ENCODE measurements at places on chromosomes 5 and 9.

- no peak for DNase-seq
Observed at GRCh38 chr9:126666155-126666803, 52.6 kb downstream of the LMX1B start.

- no peak for DNase-seq
Observed at GRCh38 chr5:54306893-54307292, 3.5 kb downstream of the ARL15 start.

DNA sequence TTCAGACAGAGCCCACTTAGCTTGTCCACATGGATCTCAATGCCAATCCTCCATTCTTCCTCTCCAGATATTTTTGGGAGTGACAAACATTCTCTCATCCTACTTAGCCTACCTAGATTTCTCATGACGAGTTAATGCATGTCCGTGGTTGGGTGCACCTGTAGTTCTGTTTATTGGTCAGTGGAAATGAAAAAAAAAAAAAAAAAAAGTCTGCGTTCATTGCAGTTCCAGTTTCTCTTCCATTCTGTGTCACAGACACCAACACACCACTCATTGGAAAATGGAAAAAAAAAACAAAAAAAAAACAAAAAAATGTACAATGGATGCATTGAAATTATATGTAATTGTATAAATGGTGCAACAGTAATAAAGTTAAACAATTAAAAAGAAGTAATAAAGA, 59.0 kb downstream of the BASP1 start:
- no peak for DNase-seq

- DNase-seq: no peak
Observed at GRCh38 chr5:10626473-10627013, 62.7 kb downstream of the ANKRD33B start.

DNA sequence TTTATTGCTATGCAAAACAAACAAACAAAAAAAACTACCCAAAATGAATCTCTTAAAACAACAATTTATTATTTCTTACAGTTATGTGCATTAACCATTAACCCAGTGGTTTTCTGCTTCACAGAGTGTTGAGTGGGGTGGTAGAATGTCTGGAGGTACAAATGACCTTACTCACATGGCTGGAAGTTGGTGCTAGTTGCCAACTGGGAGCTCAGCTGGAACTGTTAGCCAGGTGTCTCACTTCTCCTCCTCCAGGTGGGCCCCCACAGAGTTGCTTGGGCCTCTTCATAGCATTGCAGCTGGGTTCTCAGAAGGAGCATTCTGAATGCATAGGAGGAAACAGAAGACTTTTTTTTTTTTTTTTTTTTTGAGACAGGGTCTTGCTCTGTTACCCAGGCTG, 10.5 kb upstream of the B4GALT1 start:
- DNase-seq: peak; percentile 21

GRCh38 chr9:120387257-120388002, 192.5 kb downstream of the CDK5RAP2 start:
- DNase-seq: no peak

DNA sequence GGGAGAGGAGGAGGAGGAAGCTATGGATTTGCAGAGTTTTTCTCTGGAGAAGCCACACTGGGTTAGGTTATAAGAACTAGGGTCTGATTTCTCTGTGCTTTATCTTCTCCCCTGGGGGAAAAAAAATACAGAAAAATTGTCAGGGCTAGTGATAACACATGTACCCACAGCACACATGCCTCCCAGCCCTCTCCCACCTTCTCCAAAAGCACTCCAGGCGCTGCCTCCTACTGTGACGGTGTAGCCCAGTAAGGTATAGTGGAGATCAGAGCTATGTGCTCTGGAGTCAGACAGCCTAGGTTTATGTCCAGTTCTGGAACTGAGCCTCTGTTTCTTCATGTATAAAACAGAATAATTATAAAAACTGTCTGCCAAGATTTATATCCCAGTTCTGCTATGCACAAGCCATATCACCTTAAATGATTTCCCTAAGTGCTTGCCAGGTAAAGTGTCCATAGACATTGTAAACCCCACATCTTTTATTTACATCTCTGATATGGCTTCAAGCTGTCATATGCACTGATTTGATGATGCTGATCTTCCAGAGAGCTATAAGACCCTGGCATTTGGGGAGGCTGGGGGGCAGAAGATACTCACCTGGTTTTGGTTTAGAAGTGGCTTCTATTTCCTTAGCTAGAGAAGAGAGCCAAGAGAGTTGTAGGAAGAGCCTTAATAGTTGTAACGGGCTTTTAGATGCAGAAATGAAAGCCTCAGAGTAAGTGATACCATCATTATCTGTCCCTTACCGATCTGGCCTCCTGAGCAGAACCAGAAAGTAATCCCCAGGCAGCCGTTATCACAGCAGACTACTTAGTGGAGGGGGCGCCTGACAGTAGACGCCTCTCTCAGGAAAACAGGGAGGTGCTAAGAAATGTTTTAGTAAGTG, 7.6 kb downstream of the SLC1A3 start:
- DNase-seq: no peak

DNA sequence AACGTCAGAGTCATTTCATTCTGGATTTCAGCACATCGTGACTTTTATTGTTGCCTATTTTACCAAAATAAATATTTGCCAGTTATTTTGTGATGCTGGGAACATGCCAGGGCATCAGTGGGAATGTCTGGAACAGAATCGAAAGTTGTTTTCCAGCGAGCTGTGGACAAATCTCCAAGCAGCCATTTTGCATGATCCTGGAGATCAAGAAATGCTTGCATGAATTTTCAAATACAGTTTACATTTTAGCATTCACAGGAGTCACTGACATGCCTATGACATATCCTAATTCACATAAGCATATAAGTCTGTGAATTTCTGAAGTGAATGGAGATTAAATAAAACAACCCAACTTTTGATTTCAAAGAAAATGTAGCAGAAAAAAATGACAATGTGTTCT, 119.4 kb downstream of the VCAN start:
- no peak for DNase-seq

GRCh38 chr5:170418736-170419135, 29.6 kb upstream of the KCNMB1 start:
- no peak for DNase-seq

DNA sequence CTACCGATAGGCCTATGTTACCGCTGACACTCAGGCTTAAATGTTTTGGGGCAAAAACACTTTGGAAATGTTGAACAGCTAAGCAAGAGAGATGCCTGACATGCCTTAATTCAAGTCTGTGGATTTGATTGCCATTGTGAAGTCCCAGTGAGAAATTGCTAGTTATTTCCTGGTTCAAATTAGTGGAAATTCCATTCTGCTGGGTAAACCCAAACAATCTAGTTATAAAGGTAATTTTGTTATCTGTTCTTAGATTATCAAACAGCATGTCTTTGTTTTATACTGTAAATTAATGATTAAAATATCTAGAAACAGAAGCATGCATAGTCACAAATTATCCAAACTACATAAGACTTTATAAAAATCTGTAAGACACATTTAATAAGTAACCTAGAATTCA, 96.6 kb downstream of the PJA2 start:
- DNase-seq: no peak

DNA sequence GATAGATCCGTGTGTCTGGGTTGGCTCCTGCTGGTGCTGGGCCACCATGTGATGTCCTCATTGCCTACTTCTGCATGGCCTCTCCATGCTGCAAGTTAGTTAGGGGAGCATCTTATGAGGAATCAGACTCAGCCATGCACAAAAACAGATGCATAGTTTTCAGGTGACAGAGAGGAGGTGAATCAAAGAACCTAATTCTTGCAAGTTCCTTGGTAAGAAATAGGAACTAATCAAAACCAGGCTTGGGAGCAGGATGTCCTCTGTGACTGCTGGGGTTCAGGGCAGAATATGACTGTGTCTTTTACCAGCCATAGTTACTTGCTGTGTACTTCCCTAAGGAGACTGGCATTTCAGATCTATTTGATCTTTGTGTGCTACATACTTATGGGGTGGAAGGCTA, 61.6 kb downstream of the C9orf152 start:
- DNase-seq: no peak

- no peak for DNase-seq
Observed at GRCh38 chr5:1642621-1643061, 118.9 kb upstream of the LPCAT1 start.

- no peak for DNase-seq
Observed at GRCh38 chr5:14038341-14038959, 94.0 kb upstream of the DNAH5 start.

DNA sequence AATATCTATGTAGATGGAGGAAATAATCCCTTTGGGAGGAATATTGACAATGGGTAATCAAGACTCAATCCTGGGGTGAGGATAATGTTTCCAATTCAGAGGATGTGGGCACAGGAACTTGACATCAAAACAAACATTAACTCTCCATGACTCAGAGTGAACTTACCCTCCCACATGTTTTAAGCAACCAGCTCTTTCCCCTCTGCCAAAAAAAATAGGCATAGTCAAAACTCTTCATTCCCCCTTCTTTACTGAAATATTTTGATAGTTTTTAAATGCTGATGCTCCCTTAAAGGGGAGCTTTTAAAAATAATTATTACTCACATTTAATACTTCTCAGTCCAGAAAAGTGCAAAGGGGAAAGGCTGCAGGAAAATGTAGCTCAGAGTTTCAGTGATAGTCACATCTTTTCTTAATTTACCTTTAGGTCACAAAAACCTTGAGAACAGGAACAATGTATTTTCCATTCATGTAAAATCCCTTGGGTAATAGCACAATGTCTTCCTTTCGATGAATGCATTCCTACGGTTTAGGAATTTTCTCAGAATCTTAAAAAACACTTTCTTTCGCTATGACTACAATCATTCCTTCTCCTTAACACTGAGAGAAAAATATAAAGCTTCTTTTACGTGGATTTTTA, 298.4 kb upstream of the GRAMD2B start:
- no peak for DNase-seq

DNA sequence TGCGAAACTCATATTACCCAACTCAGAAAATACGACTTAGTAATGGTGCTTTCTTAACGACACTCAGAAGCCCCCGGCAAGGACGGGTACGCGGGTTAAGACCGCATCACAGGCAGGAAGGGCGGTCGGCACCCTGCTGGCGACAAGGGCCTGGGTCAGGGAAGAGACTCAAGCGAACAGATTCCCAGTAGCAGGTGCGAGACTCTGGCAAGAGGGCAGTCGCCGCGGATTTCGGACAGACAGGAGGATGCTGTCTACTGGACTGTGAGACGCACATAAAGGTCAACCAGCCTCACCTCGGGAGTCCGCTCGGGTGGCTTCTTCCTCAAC, 398 bp downstream of the RAPGEF6 start:
- no peak for DNase-seq

GRCh38 chr9:137351781-137352501, 49.9 kb upstream of the NRARP start:
- DNase-seq: no peak

GRCh38 chr5:172429201-172429940, 25.0 kb downstream of the SH3PXD2B start:
- no peak for DNase-seq

GRCh38 chr5:109546461-109546860, 136.7 kb upstream of the PJA2 start:
- DNase-seq: no peak

- no peak for DNase-seq
Observed at GRCh38 chr9:135136991-135137832, 49.7 kb downstream of the OLFM1 start.

DNA sequence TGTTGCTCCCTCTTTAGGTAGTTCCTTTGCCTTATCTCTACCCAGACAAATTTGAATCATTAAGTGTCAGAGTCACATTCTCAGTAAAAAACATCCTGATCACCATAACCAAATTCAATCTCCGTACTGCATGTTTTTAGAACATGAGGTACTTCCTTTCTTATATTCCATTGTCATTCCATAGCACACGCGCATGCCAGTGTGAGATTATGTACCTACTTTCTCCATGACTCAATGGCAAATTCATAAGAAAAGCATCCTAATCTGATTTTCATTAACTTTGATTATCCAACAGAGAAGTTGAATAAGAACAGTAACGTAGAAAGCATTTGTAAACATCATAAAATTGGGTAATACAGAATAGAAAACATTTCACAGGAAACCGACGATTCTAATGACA, 1118.6 kb upstream of the CDH9 start:
- DNase-seq: no peak

- no peak for DNase-seq
Observed at GRCh38 chr5:170438581-170438980, 49.4 kb upstream of the KCNMB1 start.

DNA sequence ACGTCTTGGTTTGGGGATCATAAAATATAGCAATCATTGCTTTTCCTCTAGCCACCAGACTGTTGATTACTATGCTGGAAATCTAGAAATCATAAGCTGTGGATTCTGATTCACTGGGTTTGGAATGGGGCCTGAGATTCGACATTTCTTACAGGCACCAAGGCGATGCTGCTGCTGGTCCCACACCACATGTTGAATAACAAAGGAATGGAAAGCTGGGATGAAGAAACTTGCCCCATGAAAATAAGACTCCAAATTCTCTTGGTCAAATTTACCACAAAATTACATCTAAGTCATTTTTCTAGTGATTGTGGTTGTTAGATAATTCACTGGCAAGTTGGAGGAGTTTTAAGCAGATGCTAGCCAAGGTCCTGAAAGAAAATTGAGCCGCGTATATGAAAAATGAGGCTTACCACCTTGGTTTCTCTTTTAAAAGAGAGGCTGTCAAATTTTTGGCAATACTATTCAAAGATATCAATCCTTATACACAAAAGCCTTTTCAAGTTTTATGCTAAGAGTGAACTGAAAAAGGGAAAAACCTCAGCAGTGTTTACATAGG, 23.0 kb upstream of the MEIKIN start:
- no peak for DNase-seq

DNA sequence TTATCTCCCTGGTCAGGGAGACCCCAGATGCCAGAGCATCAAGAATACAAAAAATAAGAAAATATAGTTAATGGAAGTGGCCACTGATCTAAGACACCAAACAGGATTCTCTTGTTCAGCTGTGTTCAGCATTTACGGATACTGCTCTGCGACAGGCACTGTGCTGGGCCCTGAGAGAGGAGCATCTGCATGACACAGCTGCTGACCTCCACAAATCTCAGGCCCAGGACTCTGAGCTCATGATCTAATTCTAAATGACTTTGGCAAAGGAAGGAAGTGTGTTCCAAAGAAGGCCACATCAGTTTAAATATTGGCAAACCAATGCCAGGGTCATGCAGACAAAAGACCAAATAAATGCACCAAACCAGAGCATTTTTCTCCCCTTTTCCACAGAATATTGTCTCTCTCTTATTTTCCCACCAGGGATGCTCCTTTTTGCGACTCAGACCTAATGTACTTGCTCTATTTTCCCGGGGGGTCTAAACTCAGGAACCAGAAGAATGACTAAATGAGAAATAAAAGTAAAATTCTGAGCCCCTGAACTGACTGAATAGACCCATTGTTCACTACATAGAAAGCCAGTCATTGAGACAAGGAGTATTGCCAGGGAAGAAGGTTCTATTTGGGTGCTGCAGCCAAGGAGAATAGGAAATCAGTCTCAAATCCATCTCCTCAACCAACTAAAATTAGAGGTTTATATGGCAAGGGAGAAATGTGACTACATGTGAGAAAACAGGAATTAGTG, 1.4 kb upstream of the AGGF1 start:
- no peak for DNase-seq

DNA sequence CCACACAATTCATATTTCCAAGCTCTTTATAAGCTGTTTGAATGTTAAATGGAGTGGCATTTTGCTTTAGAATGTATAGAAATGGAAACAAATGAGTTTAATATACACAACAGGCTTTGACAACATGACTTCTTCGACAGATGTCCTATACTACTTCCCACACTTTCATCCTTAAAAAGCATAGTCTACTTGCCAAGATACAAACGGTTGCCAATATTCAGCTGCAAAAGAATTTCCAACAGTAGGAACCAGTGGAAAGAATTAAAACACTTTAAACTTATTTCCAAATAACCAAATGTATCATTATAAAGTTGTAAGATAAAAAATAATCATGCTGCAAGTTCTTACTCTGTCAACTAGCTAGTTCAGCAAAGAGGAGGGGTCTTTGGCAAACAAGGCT, 456.4 kb downstream of the PDE4D start:
- no peak for DNase-seq

Data from right kidney (tissue), 9 donors.